ENCODE measurements at places on chromosomes 11 and 22.

GRCh38 chr11:45023065-45023365 is 72.3 kb upstream of the TP53I11 start:
- no peak for DNase-seq

DNA sequence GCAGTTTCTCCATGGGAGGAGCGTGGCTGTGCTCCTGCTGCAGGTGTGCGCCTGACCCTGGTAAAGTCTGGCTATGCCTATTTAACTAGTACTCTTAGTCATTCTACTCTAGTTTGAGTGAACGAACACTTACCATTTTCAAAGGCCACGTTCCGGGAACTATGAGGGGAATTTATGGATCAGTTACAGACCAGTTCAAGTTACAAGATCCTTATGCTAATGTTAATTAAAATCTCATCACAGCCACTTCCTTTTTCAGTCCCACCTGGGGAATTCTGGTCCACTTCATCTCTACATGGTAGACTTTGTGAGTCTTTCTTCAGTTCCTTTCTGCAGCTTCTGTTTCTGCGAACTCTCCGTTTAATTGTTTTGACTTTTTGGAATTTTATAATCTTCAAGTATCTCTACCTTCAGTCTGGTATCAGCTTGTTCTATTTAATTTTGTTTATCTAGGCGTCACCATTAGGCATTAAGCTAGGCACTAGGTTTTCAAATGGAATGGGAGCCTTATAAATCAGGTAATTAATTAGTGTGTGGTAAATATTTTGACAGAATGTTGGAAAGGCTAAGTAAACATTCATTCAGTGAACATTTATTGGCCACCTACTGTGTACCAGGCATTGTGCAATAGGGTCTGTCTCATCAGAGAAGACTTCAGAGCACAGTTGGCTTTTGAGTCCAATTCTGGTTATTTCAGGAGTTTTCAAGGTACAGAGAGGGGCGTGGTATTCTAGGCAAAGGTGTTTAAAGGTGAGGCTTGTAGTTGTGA is 78.9 kb downstream of the GRK3 start:
- no peak for DNase-seq

DNA sequence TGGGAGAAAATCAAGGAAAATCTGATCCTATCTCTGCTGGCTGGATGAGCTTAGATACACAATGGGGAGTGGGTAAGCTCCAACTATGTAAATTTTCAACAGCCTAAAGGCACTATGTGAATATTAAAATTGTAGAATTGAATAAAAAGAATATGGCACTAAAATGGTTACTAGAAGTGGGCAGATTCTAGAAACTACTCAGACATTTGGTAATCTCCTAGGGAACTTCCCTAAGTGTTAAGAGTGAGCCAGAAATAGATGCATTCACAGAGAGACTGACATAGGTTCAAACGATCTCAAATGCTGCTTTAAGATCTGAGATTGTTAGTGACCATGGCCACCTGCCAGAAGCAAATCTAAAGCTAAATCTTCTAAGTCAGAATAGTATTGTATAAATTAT is 4.3 kb upstream of the OR52E1 start:
- no peak for DNase-seq

DNA sequence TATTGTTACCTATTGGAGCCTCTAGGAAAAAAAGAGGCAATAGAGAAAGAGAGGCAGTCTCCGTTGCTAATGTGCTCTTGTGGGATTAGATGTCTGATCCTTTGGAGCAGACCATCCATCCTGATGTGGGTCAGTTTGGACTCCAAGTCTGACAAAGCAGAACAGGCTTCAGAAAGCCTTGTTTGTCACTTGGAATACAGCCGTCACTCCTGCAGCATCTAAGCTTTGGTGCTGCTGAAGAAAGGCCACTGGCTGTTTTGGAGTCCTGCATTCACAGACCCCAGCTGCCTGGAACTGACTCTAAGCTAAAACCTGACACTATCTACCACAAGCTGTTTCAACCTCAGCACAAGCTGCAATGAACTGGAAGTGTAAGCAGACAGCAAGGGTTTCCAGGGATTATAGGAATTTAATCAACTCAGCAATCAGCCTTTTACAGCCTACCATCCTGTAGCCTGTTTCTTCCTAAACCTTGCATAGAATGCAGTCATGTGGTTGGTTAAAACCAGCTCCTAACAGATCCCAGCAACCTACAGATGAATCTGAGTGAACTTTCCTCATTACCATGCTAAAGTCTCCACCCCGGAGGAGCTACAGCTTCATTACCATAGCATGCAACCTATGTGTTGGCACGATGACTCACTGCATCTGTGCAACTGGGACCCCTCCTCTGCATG is 3.7 kb upstream of the PLAAT4 start:
- DNase-seq, result no peak

DNA sequence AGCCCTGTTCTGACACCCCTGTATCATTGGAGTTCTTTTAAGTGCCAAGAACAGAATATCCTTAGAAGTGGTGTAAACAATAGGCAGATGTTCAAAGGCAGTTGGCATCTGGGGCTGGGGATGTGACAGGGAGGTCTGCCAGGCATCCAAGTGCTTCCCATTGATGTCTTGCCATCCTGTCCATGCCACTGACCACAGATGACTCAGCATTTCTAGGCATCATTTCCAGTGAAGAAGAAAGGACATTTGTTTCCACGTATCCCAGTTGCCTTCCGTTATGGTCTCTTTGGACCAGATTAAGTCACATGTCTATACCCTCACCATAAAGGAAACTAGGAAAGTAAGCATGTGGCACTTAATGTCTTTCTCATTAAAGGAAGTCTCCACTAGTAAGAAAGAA is 76.7 kb upstream of the BARX2 start:
- no peak for DNase-seq

GRCh38 chr11:61966734-61967115 is 709 bp downstream of the FTH1 start:
- DNase-seq, result peak; percentile 9

GRCh38 chr22:30290342-30291057 is 1.2 kb upstream of the CASTOR1 start:
- no peak for DNase-seq

GRCh38 chr11:71505001-71505400 is 22.1 kb upstream of the KRTAP5-7 start:
- no peak for DNase-seq

DNA sequence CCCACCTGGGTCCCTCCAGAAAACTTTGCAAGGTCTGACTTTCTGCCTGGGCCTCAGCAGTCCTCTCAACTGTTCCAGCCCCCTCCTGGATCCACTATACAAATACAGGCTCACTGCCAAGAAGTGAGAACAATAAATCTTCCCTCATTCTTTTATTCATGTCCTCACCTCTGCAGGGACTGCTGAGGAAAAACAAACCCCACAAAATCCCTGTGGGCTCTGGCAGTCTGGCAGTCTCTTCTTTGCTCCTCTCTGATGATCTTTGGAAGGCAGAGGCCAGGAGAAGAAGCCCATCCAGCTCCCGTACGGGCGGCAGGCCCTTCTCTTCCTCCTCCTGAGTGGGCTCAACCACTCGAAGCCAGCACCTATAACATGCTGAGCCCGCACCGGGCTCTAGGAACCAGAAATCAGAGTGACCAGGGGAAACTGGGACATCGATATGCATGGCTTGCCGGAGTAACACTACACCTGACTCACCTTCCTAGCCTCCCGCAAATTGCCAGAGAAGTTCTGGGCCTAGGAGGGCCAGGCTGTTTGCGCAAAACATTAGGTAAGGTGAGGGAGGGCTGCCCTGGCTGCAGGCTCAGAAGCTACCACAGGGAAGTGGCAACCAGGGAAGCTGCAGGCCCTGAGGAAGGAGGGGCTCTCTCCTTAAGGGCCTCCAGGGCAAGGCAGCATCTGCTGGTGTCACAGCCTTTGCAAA is 24.2 kb downstream of the TMPRSS5 start:
- DNase-seq, result no peak

DNA sequence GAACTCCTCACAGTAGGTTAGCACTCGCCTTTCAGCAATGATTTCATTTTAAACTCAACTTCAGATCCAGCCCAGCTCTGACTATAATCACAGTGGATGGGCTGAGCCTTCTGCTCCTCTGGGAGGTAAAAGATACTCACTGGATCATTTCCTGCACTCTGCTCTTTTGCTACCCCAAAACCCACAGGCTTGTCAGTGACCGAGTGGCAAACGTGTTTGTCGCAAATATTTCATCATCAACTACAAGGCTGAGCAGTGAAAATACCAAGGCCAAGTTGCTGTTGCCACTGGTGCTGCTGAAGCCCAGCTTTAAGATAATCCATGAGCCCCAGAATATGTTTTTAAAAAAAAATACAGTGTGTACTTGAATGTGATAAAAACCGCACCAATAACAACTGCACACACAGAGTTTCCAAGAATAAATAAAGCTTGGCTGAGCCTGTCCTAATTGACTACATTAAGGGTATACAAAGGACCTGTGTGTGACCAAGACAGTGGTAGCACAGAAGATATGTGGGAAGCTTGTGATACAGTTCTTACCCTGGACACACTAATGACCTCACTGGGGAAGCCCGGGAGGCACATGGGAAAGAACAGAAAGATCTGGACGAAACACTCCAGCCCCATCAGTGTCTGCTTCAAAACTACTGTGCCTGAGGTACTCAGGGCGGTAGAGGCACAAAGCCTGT is 41.3 kb downstream of the ABTB2 start:
- no peak for DNase-seq

- no peak for DNase-seq
Observed at GRCh38 chr11:19975414-19975990, 184.8 kb downstream of the DBX1 start.

DNA sequence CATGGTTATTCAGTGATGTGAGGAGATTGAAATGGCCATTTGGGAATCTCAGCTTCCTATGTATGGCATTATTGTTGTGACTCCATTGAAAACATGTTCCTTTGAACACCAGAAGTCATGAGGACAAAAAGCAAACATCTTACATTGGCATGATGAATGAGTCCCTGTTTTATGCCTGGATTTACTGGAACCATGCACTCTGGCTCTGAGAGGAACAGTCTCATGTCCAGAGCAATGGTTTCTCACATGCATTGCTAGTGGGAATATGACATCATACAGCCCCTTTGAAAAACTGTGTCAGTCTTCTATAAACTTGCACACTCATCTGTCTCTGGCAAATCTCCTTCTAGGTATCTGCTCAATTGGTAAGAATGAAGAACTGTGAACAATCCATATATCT is 3.4 kb upstream of the KDM4F start:
- no peak for DNase-seq

DNA sequence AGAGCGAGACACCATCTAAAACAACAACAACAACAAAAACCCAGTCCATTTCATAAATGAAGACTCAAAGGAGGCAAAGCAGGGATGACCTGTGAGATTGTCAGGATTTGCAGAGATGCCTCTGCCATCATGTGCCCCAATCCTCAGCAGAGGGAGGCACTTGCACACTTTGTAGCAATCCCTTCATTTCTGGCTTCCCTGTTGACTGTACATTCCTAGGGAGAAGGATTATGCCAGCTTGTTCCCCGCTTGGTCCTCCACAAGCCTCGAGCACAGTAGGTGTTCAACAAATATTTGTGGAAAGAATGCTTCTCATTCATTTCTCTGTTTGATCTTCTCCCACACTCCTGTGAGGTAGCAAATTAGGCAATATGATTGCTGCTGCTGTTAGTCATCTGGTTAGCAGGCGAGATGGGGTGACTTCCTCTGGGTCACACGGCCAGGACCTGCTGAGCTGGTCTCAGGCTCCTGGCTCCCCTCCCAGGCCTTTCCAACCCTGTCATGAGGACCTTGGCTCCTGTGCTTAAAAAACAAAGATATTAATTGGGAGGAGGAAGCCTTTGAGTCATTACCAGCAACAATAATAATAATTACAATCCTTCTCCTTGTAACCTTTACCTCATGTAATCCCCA is 34.1 kb downstream of the LIF start:
- DNase-seq, result no peak

GRCh38 chr11:78533399-78533798 is 41.3 kb downstream of the NARS2 start:
- no peak for DNase-seq
